ENCODE measurements at places on chromosomes 6 and 20.

DNA sequence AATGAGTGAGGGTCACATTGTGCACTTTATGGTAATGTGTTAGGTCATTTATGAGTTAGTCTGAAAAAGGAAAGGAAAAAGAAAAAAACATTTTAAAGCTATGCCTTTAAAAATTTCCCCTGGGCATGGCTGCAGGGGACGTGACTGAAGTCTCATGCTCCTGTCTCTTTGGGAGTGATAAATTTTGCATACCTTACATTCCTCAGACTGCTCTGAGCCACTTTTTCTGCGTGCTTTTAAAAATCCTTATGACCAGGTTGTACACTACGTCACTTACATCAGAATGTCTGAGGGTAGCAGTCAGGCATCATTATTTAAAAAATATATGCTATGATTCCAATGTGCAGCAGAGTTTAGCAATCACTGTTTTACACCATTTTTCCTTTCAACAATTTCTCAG, 121.2 kb downstream of the RFPL4B start:
- no peak for DNase-seq

- no peak for DNase-seq
Observed at GRCh38 chr6:109306733-109307132, 75.5 kb downstream of the CD164 start.

DNA sequence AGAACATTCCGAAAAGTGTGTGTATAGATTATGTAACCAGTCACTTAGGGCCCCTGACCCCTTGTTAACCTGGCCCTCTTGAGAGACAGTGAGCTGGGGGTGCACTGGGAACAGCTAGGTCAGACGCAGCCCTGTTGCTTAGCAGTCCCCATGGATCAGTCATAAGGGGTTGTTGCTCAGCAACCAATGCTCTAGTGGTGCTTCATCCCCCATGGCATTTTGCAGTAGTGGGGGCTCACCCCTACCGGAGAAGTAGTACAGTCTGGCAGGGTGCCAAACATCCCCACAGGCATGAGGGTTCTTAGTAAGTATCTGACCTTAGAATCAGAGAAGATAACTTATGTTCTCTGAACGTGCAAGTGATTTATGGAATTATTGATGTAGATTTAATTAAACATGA, 12.3 kb downstream of the PKIB start:
- no peak for DNase-seq

GRCh38 chr20:46347841-46348803, 39.8 kb upstream of the CDH22 start:
- DNase-seq, result no peak

DNA sequence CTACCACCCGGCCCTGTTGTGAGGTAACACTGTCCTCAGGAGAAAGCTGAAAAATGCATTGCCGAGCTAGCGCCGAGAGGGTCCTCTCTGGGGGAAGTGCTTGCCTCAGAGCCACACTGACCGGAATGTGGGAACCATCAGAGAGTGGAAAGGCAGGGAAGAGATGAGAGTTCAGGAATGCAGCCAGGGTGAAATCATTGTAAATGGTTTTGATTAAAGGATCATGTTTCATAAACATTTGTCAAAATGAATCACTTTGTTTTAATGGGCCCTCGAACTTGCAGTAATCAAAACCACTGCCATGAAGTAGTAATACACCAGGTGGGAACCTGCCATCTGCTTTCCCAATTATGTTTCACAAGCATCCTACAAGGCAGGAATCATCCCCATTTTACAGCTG, 16.9 kb upstream of the IL17F start:
- DNase-seq, result no peak

DNA sequence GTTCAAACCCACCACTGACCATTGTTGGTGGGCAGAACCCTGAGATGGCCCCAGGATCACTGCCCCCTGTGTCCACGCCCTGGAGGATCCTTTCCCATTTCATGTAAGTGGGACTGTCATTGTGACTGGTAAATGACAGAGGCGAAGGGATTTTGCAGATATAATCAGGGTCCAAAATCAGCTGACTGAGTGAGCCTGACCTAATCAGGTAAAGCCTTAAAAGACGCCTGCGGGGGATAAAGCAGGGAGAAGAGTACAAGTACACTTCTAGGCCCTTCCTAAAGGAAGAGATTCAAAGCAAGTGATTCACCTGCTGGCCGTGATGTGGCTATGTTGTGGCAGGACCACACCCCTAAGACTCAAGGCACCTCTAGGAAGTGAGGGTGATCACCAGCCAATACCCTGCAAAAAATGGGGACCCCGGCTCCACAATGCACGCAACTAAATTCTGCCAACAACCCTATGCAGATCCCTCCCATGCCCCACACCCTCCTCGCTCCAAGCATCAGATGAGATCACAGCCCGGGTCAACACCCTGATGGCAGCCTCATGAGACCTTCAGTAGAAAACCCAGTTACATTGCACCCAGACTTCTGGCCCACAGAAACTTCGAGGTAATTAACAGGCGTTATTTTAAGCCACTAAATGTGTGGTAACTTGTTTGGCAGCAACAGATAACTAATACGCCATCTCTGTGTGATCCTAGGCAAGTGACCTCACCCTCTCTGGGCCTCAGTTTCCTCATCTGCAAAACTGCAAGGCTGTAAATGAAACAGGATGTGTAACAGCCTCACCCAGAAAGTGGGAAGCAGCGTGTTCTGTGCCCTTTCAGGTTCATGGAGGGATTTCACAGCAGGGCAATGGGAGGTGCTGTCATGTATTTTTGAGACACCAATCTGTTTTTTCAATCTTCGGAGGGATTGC, 11.3 kb downstream of the PREX1 start:
- DNase-seq, result no peak

- DNase-seq, result no peak
Observed at GRCh38 chr6:63943826-63944225, 308.2 kb downstream of the PHF3 start.

DNA sequence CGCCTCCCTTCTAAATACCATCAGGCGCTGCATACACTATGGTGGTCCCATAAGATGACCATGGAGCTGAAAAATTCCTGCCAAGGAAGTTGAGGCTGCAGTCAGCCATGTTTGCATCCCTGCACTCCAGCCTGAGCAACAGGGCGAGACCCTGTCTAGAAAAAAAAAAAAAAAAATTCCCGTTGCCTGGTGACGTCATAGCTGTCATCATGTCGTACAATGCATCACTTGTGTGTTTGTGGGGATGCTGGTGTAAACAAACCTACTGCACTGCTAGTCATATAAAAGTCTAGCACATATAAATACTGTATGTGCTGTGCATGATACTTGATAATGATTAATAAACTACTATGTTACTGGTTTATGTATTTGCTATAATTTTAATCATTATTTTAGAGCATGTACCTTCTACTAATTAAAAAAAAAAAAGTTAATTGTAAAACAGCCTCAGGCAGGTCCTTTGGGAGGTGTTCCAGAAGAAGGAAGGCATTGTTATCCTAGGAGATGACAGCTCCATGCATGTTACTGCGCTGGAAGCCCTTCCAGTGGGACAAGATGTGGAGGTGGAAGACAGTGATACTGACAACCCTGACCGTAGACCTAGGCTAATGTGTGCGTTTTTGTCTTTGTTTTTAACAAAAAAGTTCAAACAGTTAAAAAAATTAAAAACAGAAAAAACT, 132.6 kb downstream of the BANF2 start:
- DNase-seq, result no peak

GRCh38 chr6:105817370-105817769, 268.8 kb upstream of the PRDM1 start:
- no peak for DNase-seq

DNA sequence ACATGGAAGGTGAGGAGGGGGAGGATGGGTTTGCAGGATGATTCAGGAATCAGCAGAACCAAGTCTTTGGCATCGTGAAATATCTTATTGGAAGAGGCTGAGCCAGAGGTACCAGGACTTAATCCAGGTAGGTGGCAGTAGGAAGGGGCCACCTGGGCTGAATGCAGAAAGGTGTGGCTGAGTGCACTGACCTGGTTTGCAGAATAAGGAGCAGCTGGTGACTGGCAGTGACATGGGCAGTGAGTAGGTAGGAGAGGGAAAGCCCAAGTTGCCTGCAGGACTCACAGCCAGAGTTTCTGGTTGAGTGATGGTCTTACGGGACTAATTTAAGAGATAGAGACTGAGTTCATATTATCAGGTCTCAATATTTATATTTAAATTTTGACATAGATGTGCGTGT, 1.1 kb upstream of the PBOV1 start:
- DNase-seq, result no peak

DNA sequence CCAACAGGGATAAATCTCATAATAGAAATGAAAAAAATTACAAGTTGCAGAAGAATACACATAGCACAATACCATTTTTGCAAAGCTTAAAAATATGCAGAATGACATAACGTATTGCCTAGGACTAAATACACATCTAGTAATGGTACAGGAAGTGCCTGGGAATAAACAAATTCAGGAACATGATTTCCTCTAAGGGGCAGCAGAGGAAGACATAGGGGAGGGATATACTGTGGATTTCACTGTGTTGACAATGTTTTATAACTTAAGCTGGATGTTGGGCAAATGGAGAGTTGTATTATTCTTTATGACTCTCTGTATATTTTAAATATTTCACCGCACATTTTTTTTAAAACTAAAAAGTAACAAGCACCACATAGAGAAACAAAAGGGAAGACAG, 5.6 kb upstream of the GLO1 start:
- no peak for DNase-seq

- DNase-seq, result no peak
Observed at GRCh38 chr20:15241681-15242080, 904.3 kb upstream of the FLRT3 start.

- DNase-seq, result no peak
Observed at GRCh38 chr6:35027807-35028206, 113.3 kb downstream of the TCP11 start.

GRCh38 chr6:75374961-75375400, 90.4 kb upstream of the TMEM30A start:
- no peak for DNase-seq

GRCh38 chr20:46270977-46271744, 37.1 kb downstream of the CDH22 start:
- DNase-seq, result no peak

DNA sequence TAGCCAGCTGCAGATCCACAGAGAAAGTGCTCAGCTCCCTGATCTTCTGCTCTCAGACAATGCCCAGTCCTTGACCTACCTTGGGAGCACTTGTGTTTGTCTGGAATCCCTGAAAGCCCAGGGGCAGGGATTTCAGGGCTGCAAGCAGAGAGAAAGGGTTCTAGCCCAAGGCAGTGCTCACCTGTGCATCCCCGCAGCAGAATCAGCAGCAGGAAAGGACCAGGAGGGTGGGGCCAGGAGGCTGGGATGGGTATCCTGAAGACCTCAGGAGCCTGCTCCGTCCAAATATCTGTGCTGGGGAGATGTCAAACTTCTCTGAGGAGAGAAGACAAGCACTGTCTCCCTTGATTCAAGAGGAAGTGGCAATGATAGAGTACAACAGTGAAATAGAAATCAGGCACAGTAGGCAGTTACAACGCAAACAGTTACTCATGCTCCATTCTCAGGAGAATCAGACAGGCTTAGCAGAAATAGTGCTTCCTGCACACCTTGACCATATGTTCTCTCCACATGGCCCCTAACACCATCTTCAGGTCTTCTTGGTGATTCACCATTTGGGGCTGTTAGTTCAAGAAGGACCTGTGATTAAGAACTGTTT, 28.7 kb upstream of the SIRPG start:
- DNase-seq, result no peak

DNA sequence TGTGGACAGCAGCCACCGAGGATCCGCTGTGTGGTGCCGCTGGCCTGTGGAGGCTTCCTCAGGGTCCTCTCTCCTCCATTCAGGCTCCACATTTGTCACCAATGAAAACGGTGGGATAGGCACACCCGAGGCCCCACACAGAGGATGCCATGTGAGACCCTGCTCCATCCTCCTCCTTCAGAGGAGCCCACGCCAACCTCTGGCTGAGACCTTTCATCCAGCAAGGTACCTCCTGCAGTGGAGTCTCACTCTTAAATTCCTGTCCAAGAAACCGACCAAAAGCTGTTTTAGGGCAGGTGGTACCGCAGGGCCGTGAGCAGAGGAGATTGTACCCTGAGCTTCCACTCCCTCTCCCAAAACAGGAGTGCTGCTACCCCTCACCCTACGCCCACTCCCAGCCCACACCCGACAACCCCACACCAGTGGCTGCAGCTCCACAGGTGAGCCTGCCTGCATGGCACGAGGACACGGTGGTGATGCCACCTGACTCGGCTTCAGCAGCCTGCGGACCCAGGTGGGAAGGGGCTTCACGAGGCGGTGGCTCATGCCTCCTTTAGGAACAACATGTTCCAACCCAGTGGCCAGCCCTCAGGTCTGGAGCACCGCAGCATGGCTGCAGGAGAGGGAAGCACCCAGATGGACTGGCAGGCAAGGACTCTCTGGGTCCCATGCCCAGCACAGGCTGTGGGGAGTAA, 237.6 kb upstream of the AFDN start:
- no peak for DNase-seq

- no peak for DNase-seq
Observed at GRCh38 chr20:48820649-48820973, 7.2 kb downstream of the PREX1 start.

GRCh38 chr6:125981571-125982185, 4.7 kb upstream of the TRMT11 start:
- DNase-seq, result no peak

DNA sequence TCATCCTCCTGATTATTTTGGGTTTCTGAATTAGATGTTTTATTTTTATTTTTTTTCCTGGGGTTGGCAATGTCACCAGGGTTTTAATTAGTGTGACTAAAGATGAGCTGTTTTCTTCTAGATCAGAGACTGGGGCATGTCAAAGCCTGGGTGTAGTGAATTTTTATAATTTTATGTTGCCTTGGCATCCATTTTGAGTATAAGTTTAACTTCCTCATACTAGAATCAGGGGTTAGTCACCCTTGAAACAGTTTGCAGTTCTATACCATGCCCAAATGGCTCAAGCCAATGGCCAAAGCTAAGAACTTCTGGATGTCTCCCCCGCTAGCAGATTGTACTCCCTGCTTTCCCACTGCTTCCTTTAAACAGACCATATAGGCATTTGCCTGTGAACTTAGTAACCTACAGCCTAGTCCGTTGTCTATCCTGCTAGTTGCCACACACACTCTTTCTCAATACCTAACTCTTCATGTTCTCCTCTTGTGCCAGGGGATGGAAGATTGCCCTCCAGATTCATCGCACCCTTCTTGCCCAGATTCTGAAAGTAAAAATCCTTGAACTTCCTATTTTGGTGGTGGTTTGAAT, 54.5 kb downstream of the KIAA0408 start:
- DNase-seq, result no peak

GRCh38 chr20:47058236-47058635, 163.6 kb downstream of the EYA2 start:
- DNase-seq, result no peak

DNA sequence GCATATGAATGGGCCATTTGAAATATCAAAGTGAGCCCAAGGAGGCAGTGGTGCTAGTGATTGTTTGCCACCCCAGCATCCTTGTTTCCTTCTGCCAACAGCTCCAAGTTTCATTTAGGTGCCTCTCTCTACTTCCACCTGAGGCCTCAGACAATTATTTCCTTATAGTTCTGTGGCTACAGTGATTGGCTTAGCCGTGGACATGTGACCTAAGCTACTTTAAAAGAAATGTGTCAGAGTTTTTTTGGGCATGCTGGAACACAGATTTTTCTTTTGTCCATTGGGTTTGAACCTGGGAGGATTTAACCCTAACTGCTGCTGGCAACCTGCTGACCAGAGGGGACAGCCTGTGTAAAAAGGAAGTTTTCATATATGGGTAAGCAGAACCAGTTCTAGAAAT, 319.4 kb downstream of the CD109 start:
- DNase-seq, result no peak

Measured in activated CD8-positive, alpha-beta memory T cell treated with anti-CD3 and anti-CD28 coated beads for 48 hours (primary cell).